ENCODE measurements at places on chromosomes 6 and 20.

DNA sequence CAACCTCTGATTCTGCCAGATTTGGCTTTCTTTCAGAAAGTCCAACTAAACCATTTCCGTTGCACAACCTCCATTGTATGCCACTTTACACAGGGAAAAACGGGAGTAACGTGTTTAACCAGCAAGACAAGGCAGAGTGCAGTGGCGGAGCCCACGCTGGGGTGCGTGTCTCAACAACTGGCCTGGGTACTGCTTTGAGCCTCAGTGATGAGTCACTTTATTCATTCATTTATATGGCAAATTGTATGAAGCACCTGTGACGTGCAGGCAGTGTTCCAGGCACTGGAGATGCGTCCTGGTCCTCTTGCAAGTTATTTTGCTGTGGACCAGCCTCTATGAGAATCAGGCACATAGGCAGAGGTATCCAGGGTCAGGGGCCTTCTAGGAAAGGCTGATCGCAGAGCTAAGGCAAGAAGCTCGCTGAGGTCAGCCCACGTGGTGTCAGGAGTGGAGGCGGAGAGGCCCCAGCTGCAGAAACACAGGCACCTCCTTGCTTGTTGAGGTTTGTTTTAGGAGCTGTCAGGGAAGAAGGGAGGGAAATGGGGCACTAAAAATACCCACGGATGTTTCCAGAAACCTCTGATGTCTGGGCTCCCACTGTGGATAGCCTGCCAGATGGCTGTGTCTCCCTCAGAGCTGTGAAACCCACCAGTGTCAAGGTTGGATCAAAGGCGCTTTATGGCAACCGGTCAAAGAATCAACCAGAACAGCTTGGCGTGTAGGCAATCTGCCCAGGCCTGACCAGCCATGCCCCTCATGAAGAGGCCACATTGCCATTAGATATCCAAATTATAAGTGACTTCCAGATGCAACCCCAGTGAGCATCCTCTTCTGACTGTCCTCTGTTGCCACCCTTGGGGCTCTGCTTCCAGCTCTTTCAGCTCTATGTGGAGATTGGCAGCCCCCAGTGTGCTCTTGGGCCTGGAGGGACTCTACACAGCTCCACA is 157.2 kb downstream of the CD83 start:
- no peak for DNase-seq

GRCh38 chr6:108116546-108117426 is 42.2 kb upstream of the OSTM1 start:
- DNase-seq = no peak

- peak; percentile 55 for DNase-seq
These were observed 2.6 kb downstream of the ASF1A start for GRCh38 chr6:118896339-118897136.

GRCh38 chr6:11009353-11009752 is 34.8 kb downstream of the ELOVL2 start:
- peak; percentile 86 for DNase-seq

DNA sequence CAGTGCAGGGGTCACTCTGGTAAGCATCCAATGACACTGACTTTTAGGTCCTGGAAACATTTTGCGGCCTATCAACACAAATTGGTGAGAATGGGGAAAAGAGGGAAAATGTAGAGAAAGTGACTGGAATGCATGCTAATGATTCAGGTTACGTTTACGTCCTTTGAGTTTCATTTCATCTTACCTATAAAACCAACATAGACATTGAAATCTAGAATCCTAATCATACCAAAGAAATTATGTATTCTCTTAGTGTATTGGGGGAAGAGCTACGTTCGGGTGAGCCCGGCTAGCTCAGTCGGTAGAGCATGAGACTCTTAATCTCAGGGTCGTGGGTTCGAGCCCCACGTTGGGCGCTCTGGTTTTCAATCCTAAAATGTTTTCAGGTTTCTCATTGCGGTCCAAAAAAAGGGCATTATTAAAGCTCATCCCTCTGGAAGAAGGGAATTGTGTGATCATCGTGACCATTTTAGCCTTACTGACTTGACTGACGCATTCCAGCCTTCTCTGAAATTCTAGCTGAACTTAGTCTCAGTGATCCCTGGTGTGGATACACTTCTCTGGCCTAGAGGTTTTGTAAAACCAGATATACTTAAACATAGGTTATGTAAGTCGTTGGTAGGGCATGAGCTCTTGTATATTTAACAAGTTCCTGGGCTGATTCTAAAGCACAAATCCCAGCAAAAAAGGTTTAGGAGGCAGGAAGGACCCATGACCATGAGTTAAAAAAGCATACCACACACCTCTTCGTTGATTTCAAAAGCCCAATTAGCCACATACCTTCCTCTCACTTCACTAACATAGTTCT is 18.3 kb downstream of the HMGN4 start:
- DNase-seq = peak; percentile 96
